Left ventricle myocardium inferior (tissue), 1 donor: ENCODE measurements at places on chromosomes 4 and X. TPM values are rescaled to one million over a fixed set of nuclear protein-coding genes. Genes with fewer than 3 reads are reported as not detected.
A peak's percentile ranks its signal among the peaks of the same experiment; 100 is the strongest.

Gene C4orf17
- total RNA-seq: not detected

Gene CD40LG
- total RNA-seq: not detected

Gene CT55
- total RNA-seq: not detected

Gene UGT2B11
- not detected for total RNA-seq

Gene CXCL1
- 0.55 TPM for total RNA-seq

Gene ZDHHC15
- total RNA-seq: 3.1 TPM

DNA sequence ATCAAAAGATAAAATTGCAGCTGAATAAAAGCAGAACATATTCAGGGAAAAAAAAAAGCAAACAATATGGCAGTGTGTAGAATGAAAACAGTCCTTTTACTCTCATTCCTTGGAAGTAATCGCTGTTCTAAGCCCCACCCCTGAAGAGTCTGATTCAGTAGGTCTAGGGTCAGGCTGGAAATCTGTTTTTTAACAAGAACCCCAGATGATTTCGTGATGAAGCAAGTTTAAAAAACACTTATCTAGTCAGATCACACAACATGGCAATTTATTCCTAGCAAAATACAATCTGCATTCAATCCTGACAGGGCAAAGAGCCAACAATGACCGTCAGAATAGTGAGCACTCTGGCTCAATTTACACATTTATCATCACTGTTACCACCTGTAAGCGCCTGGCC, 16.1 kb downstream of the FAM120C start:
- DNase-seq: no peak
- no peaks in the 10 kb centered on the region for H3K27me3 ChIP-seq
- H3K4me1 ChIP-seq: no peaks in the 10 kb centered on the region

DNA sequence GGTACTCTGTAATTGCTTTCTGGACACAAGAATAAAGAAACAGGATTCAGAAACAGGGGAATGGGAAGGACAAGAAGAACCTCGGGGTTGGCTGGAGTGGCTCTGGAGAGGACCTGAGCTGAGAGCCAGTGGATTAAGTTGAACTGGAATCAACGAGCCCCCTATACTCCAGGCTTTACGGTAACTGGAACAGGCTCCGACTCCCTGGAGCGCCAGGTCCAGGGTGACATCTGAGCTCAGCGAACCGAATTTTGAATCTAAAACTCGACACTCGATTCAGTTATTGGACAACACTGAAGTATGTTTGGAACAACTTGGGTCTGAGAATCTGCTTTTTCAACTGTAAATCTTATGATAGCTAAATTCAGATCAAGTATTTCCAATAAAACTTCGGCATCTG, 23.9 kb downstream of the HMX1 start:
- H3K4me1 ChIP-seq: no peaks in the 10 kb centered on the region
- H3K27me3 ChIP-seq: peaks cover 93% of the 10 kb centered on the region
- H3K36me3 ChIP-seq: peaks cover 3% of the 10 kb centered on the region
- H3K27ac ChIP-seq: no peak overlapping the region

GRCh38 chr4:173857828-173858227, 327.8 kb upstream of the HAND2 start:
- no peak overlapping the region for H3K27ac ChIP-seq
- peaks cover 5% of the 10 kb centered on the region for H3K4me1 ChIP-seq
- H3K27me3 ChIP-seq: no peaks in the 10 kb centered on the region
- DNase-seq: no peak
- H3K36me3 ChIP-seq: no peaks in the 10 kb centered on the region

GRCh38 chr4:18975916-18976808, 954.6 kb upstream of the LCORL start:
- DNase-seq: no peak
- H3K27me3 ChIP-seq: no peaks in the 10 kb centered on the region
- H3K4me1 ChIP-seq: no peaks in the 10 kb centered on the region
- H3K36me3 ChIP-seq: no peaks in the 10 kb centered on the region
- H3K4me3 ChIP-seq: no peak overlapping the region

DNA sequence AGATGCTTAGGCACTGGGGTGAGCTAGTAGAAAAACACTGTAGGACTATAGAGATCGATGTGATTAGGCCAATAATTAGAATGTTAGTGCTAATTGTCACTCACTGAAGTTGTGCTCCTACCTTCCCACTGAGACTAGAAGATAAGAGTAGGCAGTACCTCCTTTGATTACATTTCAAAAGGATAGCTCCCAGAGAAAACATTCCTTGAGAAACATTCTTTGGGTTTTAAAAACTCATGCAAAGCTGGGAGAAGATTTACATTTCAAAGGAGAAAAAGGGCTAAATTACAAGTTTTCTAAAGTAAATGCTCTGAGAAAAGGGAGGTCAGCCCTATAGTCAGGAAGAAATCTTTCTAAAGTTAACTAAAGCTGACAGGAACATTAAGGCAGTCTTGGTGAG, 860.3 kb upstream of the NDST4 start:
- no peak for DNase-seq
- H3K4me1 ChIP-seq: no peaks in the 10 kb centered on the region
- no peaks in the 10 kb centered on the region for H3K36me3 ChIP-seq
- no peak overlapping the region for H3K27ac ChIP-seq
- no peak overlapping the region for H3K4me3 ChIP-seq

DNA sequence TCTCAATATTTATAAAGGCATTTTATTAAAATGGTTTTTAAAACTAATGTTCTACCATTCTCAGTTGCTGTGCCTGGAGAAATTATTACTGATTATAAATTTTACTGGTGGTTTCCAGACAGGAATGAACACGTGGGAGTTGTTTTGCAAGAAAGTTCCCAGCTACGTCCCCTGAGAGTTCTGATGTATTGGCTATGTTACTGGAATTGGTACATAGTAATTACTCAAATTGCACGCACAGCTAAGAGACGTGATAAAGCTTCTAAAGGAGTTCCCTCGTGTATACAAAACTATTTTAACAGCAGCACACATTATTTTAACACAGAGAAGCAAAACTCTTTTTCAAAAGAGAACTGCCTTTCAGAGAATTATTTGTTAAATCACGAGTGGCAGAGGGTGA, 292.2 kb downstream of the NLGN4X start:
- no peaks in the 10 kb centered on the region for H3K4me1 ChIP-seq
- H3K27ac ChIP-seq: peak overlapping the region; percentile 59
- no peaks in the 10 kb centered on the region for H3K36me3 ChIP-seq
- no peak for DNase-seq

DNA sequence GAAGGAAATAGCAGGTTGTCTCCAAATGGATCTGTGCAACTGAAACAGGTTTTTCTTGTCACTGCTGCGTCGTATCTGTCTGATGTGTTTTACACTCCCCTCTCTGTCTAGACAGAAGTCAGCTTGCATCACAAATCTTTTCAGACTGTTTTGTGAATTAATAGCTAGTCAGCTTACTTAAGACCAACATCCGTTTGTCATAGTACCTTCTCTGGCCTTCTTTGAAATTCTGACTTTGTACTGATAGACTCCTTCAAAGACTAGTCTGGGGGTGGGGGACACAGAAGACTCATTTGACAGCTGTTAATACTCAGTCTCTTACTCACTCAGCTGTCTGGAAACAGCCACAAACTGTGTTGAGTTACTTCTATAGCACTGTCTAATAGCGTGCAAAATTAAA, 197.8 kb downstream of the PALLD start:
- peak overlapping the region; percentile 46 for H3K27ac ChIP-seq
- no peak overlapping the region for H3K4me3 ChIP-seq
- peaks cover 14% of the 10 kb centered on the region for H3K4me1 ChIP-seq
- DNase-seq: no peak

- DNase-seq: no peak
- H3K4me3 ChIP-seq: no peak overlapping the region
- peaks cover 43% of the 10 kb centered on the region for H3K4me1 ChIP-seq
- no peak overlapping the region for H3K27ac ChIP-seq
- H3K27me3 ChIP-seq: no peaks in the 10 kb centered on the region
- H3K36me3 ChIP-seq: no peaks in the 10 kb centered on the region
These were observed 243.4 kb downstream of the SCFD2 start for GRCh38 chr4:53122280-53123116.

DNA sequence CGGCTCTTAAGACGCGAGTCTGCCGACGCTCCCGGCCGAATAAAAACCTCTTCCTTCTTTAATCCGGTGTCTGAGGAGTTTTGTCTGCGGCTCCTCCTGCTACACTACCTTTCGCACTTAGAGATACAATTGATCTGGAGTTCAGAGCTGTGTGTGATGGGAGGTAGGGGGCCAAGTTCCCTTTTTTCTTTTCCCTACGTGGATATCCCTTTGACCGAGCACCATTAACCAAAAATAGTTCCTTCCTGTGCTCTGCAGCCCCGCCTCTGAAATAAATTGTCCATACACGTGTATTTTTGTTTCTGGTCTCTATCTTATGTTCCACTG, 555 bp upstream of the PGM2 start:
- DNase-seq: no peak
- H3K4me3 ChIP-seq: peak overlapping the region; percentile 91
- peaks cover 14% of the 10 kb centered on the region for H3K36me3 ChIP-seq

- H3K27ac ChIP-seq: peak overlapping the region; percentile 88
- no peaks in the 10 kb centered on the region for H3K27me3 ChIP-seq
- H3K4me3 ChIP-seq: peak overlapping the region; percentile 79
- no peak for DNase-seq
These were observed 1.0 kb downstream of the PRDX4 start for GRCh38 chrX:23668335-23668734.

GRCh38 chr4:1347410-1347864, 429 bp downstream of the UVSSA start:
- peak overlapping the region; percentile 88 for H3K4me3 ChIP-seq
- H3K36me3 ChIP-seq: peaks cover 12% of the 10 kb centered on the region
- H3K4me1 ChIP-seq: peaks cover 57% of the 10 kb centered on the region
- H3K27ac ChIP-seq: peak overlapping the region; percentile 100
- DNase-seq: peak; percentile 78
- no peaks in the 10 kb centered on the region for H3K27me3 ChIP-seq

DNA sequence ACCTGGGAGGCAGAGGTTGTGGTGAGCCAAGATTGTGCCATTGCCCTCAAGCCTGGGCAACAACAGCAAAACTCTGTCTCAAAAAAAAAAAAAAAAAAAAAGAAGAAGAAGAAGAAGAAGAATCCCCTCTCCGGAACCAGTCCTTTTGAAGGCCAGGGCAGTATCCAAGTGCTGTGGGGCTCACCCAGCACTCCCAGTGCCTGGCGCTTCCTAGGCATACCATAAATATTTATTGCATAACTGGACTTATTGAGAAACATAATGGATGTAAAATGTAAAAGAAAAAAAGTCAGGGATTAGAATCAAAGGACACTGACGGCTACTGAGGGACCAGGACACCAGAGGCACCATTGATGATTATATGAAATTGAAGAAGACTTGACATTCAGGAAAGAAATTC, 162.1 kb upstream of the KIT start:
- H3K4me3 ChIP-seq: no peak overlapping the region
- H3K27me3 ChIP-seq: no peaks in the 10 kb centered on the region
- no peak for DNase-seq
- no peaks in the 10 kb centered on the region for H3K4me1 ChIP-seq
- no peaks in the 10 kb centered on the region for H3K36me3 ChIP-seq
